Esophagus muscularis mucosa (tissue), 4 donors: ENCODE measurements at places on chromosomes 12 and 14. TPM values are rescaled to one million over a fixed set of nuclear protein-coding genes. Genes with fewer than 3 reads are reported as not detected.

SLC8A3 gene
- total RNA-seq, result 0.19 TPM

CEBPE gene
- 0.57 TPM for total RNA-seq

MYO1A gene
- 0.06 TPM for total RNA-seq

SUSD6 gene
- total RNA-seq, result 89.5 TPM

DCN gene
- total RNA-seq, result 1,968 TPM

RND1 gene
- total RNA-seq, result not detected

- no peaks in the 10 kb centered on the region for H3K27me3 ChIP-seq
- no peaks in the 10 kb centered on the region for H3K36me3 ChIP-seq
- DNase-seq, result no peak
- H3K27ac ChIP-seq, result no peak overlapping the region
These were observed 161.8 kb downstream of the PAH start for GRCh38 chr12:102755266-102755665.

- H3K27me3 ChIP-seq, result no peaks in the 10 kb centered on the region
- DNase-seq, result no peak
- H3K4me1 ChIP-seq, result peaks cover 10% of the 10 kb centered on the region
- no peak overlapping the region for H3K4me3 ChIP-seq
- no peak overlapping the region for H3K27ac ChIP-seq
These were observed 151.2 kb upstream of the DIO3 start for GRCh38 chr14:101410126-101410525.

DNA sequence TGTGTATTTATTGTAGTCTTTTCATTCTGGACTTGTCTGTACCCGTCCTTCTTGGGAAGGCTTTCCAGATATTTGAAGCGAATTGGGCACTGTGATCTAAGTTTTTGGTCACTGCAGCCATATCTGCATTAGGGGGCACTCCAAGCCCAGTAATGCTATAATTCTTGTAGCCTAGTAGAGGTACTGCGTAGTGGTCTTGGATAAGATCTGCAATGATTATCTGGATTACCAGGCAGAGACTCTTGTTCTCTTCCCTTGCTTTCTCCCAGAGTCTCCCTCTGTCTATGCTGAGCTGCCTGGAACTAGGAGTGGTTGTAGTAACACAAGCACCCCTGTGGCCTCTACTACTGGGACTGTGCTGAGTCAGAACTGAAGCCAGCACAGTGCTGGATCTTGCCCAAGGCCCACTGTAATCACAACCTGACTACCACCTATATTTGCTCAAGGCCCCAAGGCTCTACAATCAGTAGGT is 30.0 kb downstream of the SLC38A2 start:
- no peaks in the 10 kb centered on the region for H3K36me3 ChIP-seq
- H3K4me3 ChIP-seq, result no peak overlapping the region
- peaks cover 3% of the 10 kb centered on the region for H3K4me1 ChIP-seq
- DNase-seq, result no peak

DNA sequence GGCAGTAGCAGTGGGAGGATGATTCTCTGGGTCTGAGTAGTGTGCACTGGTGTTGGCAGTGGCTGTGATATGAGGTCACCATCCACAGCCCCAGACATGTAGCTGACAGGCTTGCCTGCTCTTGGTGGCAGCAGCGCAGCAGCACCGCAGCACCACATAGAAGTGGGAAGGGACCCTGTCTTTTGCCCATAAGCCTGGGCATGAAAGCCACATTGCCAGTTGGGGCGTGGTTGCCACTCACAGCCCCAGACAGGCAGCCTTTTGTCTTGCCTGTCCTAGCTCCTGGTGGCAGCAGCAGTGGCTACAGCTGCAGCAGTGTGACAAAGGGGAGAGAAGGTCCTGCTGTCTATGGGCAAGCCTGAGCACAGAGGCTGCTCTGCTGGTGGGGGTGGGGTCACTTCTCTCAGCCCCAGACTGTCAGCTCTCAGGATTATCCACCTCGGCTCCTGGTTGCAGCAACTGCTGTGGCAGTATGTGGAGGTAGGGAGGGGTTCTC is 71.5 kb downstream of the BRMS1L start:
- no peak for DNase-seq
- no peak overlapping the region for H3K4me3 ChIP-seq
- no peaks in the 10 kb centered on the region for H3K4me1 ChIP-seq
- H3K27me3 ChIP-seq, result no peaks in the 10 kb centered on the region

- DNase-seq, result no peak
- no peaks in the 10 kb centered on the region for H3K36me3 ChIP-seq
- H3K27me3 ChIP-seq, result no peaks in the 10 kb centered on the region
- no peak overlapping the region for H3K4me3 ChIP-seq
- no peaks in the 10 kb centered on the region for H3K4me1 ChIP-seq
These were observed 87.2 kb downstream of the TSPAN8 start for GRCh38 chr12:71070416-71071128.

DNA sequence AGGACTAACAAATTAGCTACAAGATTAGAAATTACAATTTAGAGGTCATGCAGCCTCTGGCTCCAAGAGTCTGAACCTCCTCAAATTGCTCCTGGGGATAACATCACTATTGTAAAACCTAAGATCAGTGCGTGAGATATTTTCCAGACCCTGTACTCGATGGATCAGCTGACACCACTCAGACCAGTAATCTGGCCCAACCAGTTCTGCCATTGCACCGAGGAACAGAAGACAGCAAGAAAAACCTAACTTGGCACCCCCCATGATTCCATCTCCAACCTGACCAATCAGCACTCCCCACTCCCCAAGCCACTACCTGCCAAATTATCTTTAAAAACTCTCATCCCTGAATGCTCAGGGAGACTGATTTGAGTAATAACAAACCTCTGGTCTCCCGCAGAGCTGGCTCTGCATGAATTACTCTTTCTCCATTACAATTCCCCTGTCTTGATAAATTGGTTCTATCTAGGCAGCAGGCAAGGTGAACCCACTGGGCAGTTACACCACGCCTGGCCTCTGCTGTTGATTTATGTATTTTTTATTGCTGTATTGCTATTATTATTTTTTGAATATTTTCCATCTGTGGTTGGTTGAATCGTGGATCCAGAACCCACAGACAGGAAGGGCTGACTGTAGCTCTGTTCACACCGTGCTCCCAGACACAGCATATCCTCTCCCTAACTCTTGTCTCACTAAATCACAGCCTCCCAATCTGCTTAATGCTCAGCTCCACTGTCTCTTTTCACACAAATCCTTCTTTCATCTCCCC is 9.2 kb downstream of the HEBP1 start:
- no peaks in the 10 kb centered on the region for H3K27me3 ChIP-seq
- peaks cover 30% of the 10 kb centered on the region for H3K4me1 ChIP-seq
- H3K27ac ChIP-seq, result no peak overlapping the region
- DNase-seq, result no peak
- peaks cover 32% of the 10 kb centered on the region for H3K36me3 ChIP-seq

GRCh38 chr12:76883811-76884210 is 5.0 kb upstream of the CSRP2 start:
- no peaks in the 10 kb centered on the region for H3K36me3 ChIP-seq
- no peak for DNase-seq
- no peaks in the 10 kb centered on the region for H3K27me3 ChIP-seq
- no peak overlapping the region for H3K4me3 ChIP-seq
- no peak overlapping the region for H3K27ac ChIP-seq
- peaks cover 10% of the 10 kb centered on the region for H3K4me1 ChIP-seq

GRCh38 chr14:22666203-22666893 is 22.2 kb upstream of the OR6J1 start:
- no peaks in the 10 kb centered on the region for H3K36me3 ChIP-seq
- no peaks in the 10 kb centered on the region for H3K27me3 ChIP-seq
- no peak overlapping the region for H3K4me3 ChIP-seq
- DNase-seq, result no peak
- H3K27ac ChIP-seq, result no peak overlapping the region

DNA sequence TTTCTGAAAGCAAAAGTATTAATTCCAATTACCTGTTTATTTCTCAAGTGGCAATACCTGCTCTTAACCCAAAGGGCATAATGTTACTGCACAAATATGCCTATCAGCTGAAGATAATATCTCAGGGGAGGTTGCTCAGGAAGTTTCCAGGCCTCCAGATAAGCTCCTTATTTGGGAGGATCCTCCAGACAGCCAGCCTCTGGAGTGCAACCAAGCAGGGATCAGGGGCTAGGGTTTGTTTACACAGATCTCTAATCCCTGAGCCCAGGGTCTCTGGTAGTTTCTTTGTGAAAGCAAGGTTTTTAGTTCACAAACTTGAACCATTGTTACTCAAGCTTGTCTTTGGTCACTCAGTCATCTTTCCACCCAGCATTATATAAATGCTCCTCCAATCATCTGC is 124.4 kb downstream of the SLC38A4 start:
- no peak overlapping the region for H3K27ac ChIP-seq
- no peaks in the 10 kb centered on the region for H3K27me3 ChIP-seq
- H3K4me3 ChIP-seq, result no peak overlapping the region
- no peak for DNase-seq
- no peaks in the 10 kb centered on the region for H3K36me3 ChIP-seq

DNA sequence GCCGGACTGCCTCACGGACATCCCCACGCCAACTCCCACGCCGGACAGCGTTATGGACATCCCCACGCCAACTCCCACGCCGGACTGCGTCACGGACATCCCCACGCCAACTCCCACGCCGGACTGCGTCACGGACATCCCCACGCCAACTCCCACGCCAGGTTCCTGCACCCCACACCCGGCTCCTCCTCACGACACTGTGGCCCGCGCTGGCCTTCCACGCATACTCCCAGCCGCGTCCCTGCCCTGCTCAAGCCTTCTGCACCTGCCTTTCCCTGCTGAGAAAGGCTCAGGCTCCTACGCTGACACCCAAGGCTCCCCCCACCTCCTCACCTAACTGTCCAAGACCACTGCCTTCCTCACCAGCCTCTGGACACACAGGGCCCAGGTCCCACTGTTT is 9.7 kb downstream of the CACNA2D4 start:
- H3K4me1 ChIP-seq, result peaks cover 6% of the 10 kb centered on the region
- H3K4me3 ChIP-seq, result no peak overlapping the region
- no peaks in the 10 kb centered on the region for H3K36me3 ChIP-seq
- DNase-seq, result no peak

GRCh38 chr12:127381043-127381668 is 885.8 kb upstream of the TMEM132C start:
- H3K27ac ChIP-seq, result no peak overlapping the region
- H3K27me3 ChIP-seq, result no peaks in the 10 kb centered on the region
- peaks cover 7% of the 10 kb centered on the region for H3K4me1 ChIP-seq
- peak; percentile 31 for DNase-seq
- H3K36me3 ChIP-seq, result no peaks in the 10 kb centered on the region

- peaks cover 7% of the 10 kb centered on the region for H3K4me1 ChIP-seq
- no peaks in the 10 kb centered on the region for H3K27me3 ChIP-seq
- no peak overlapping the region for H3K27ac ChIP-seq
- no peak for DNase-seq
- H3K36me3 ChIP-seq, result peaks cover 28% of the 10 kb centered on the region
- H3K4me3 ChIP-seq, result no peak overlapping the region
These were observed 23.0 kb downstream of the BTBD6 start for GRCh38 chr14:105271224-105271890.

DNA sequence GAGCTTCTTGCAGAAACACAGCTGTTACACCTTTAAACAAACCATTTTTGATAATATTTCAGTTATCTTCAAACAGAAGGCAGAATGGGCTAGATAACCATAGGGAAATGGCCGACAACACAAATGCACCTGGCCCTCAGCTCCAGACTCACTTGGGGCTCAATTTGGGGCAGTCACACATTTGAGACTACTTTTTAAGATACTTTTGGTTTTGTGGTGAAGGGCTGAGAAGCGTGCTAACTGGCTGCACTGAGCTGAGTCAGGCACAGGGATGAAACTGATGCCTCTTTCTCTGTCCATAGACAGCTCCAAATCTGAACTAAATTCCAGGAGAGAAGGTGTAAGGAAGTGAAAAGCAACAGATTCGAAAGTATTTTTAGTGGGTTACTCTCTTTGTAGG is 18.5 kb upstream of the GRIP1 start:
- H3K27me3 ChIP-seq, result no peaks in the 10 kb centered on the region
- no peaks in the 10 kb centered on the region for H3K4me1 ChIP-seq
- H3K27ac ChIP-seq, result no peak overlapping the region
- H3K4me3 ChIP-seq, result no peak overlapping the region
- H3K36me3 ChIP-seq, result no peaks in the 10 kb centered on the region
- no peak for DNase-seq

DNA sequence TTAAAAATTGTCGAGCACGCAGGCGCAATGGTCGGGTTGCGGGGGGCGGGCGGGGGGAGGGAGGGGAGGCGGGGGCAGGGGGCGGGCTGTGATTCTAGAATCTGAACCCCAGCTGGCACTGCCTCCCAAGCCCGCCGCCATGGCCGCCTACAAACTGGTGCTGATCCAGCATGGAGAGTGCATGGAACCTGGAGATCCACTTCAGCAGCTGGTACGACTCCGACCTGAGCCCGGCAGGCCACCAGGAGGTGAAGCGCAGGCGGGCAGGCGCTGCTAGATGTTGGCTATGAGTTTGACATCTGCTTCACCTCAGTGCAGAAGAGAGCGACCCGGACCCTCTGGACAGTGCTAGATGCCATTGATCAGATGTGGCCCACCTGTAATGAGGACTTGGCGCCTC is 118.4 kb downstream of the NTN4 start:
- no peaks in the 10 kb centered on the region for H3K36me3 ChIP-seq
- no peak for DNase-seq
- H3K4me1 ChIP-seq, result peaks cover 12% of the 10 kb centered on the region
- no peaks in the 10 kb centered on the region for H3K27me3 ChIP-seq

GRCh38 chr14:23324993-23325392 is 3.7 kb downstream of the PABPN1 start:
- no peak overlapping the region for H3K4me3 ChIP-seq
- no peak for DNase-seq
- H3K4me1 ChIP-seq, result peaks cover 16% of the 10 kb centered on the region
- H3K27me3 ChIP-seq, result no peaks in the 10 kb centered on the region

- H3K4me1 ChIP-seq, result peaks cover 38% of the 10 kb centered on the region
- H3K36me3 ChIP-seq, result peaks cover 3% of the 10 kb centered on the region
- no peaks in the 10 kb centered on the region for H3K27me3 ChIP-seq
- DNase-seq, result no peak
- no peak overlapping the region for H3K27ac ChIP-seq
- H3K4me3 ChIP-seq, result no peak overlapping the region
These were observed 3.2 kb downstream of the METTL25 start for GRCh38 chr12:82361461-82361915.

- DNase-seq, result no peak
- peak overlapping the region; percentile 3 for H3K27ac ChIP-seq
- no peak overlapping the region for H3K4me3 ChIP-seq
These were observed 67.6 kb upstream of the PSMA6 start for GRCh38 chr14:35224615-35225014.

DNA sequence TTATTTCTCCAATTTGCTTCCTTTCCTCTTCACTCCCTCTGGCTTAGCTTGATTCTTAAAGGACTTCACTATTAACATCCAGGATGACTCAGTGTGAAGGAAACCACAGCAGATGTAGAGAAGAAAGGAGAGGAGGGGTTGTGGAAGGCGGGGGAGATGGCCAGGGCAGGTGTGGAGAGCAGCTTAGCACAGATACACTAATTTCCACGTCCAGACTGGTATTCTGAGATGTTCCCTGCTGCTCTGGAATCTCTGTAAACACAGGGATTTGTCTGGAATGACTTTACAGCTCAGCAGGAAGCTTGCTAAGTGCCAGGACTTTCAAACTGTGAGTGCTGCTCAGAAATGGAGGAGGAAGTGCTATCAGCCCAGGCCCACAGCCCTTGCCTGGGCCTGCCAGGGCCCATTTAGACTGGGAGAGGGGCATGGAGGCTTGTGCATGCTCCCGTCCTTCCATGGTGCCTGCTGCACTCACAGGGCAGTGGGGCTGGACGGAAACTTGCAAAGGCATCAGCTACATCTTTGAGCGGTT is 202.5 kb upstream of the DDHD1 start:
- H3K36me3 ChIP-seq, result no peaks in the 10 kb centered on the region
- H3K4me3 ChIP-seq, result no peak overlapping the region
- no peak overlapping the region for H3K27ac ChIP-seq
- H3K27me3 ChIP-seq, result no peaks in the 10 kb centered on the region
- DNase-seq, result no peak

GRCh38 chr14:45084946-45085346 is 1.0 kb downstream of the PRPF39 start:
- H3K27ac ChIP-seq, result peak overlapping the region; percentile 85
- H3K4me3 ChIP-seq, result peak overlapping the region; percentile 68
- DNase-seq, result no peak
- peaks cover 51% of the 10 kb centered on the region for H3K4me1 ChIP-seq
- H3K36me3 ChIP-seq, result no peaks in the 10 kb centered on the region
